ENCODE measurements at places on chromosomes 7 and 10. TPM values are rescaled to one million over a fixed set of nuclear protein-coding genes. Genes with fewer than 3 reads are reported as not detected.

- no peak for DNase-seq
These were observed 146.3 kb downstream of the GALNT17 start for GRCh38 chr7:71278257-71278656.

DNA sequence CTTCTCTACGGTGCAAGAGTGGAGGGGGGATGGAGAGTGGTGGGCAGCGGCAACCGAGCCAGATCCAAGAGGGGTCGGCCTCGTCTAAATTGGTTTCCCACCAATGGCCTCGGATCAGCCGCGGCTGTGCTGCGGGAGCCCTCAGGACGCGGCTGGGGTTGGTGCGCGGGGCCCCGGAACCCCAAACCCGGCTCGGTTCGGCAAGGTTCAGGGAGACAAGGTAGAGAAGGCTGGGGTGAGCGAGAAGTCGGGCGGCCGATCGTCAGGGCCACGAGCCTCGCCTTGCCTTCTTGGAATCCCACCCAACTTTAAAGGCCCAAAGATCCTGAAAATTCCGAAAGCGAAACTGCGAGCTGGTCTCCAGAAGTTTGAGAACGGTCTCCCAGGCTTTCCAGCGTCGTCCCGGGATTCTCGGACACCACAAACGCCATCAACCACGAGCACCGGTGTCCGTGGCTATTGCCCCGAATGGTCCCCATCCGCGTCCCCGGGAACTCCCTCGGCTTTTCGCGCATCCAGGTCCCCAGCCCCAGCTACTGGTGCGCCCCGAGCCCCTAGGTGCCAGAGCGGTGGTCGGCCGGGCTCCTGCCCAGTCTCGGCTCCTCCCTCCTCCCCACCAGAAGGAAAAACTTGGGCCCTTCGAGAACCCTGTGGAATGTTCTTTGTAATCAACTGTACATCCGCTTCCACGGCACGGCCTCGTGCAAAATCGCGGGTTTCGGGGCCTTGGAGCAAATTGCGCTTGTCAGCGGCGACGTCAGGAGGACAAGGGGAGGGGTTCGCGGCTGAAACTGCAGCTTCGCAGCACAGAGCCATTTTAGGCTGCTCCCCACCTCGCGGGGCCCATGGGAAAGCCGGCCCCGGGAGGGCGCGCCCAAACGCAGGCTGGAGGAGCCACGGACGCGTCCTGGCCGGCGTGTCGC is 3.2 kb downstream of the SFMBT2 start:
- DNase-seq = no peak

GRCh38 chr10:59177031-59177797 is 771 bp downstream of the PHYHIPL start:
- no peak for DNase-seq

Gene ITGA8
- total RNA-seq = not detected

DNA sequence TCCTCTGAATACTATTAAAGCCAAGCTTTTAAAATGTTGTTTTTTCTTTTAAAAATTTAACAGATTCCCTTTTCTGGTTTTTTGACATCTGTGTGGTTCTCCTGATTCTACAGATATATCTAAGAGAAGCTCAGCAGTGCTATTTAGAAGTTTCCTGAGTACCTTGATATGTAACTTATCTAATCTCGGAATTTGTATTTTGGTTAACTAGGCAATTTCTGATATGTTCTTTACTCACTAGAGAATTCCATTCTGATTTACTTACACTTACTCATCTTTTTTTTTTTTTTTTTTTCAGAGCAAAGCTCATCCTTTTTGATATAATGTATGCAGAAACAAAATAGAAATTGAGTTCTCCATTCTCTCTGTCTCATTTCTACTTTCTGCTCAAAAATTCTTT is 63.8 kb downstream of the PALS2 start:
- DNase-seq = no peak

- DNase-seq = no peak
These were observed 19.6 kb upstream of the ELFN1 start for GRCh38 chr7:1650363-1651030.

DNA sequence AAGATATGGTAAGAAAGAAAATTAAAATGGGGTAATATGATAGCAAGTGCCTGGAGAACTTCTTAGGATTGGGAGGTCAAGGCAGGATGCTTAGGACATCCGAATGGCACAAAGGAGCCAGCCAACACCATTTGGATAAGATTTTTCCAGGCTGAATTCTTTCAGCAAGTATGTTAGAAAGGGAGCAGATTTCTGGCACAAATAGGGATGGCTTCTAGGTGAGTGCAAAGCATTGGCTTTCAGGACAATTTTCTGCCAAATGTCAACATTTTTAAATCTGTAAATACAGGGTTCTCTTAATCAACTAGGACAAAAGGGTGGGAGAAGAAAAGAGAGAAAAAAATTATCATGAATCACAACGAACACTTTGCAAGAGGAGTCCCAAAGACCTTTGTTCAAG is 409.1 kb downstream of the GPAM start:
- no peak for DNase-seq

Gene NXPH1
- not detected for total RNA-seq

DNA sequence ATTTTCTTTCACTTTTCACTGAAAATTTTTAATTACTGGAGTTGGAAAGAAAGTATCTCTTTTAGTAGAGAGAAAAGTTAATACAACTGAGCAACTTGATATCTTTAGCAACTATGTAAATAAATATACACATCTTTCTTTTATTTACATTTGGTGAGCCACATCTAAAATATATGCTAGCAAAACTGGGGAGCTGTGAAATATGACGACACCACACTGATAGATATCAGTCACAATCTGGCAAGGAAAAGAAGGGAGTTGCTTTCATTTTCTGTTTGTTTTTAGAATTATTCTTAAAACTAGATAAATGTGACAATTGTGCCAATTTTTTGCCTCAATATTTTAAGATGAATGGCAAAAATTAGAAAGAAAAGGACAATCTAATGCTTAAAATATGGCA is 2.7 kb upstream of the ZNF804B start:
- no peak for DNase-seq

Gene SGPL1
- total RNA-seq = 23.4 TPM

- DNase-seq = no peak
These were observed 99.4 kb downstream of the TAF3 start for GRCh38 chr10:7917736-7918135.

Gene MRPL32
- 55.7 TPM for total RNA-seq

Gene SLC16A12
- not detected for total RNA-seq

DNA sequence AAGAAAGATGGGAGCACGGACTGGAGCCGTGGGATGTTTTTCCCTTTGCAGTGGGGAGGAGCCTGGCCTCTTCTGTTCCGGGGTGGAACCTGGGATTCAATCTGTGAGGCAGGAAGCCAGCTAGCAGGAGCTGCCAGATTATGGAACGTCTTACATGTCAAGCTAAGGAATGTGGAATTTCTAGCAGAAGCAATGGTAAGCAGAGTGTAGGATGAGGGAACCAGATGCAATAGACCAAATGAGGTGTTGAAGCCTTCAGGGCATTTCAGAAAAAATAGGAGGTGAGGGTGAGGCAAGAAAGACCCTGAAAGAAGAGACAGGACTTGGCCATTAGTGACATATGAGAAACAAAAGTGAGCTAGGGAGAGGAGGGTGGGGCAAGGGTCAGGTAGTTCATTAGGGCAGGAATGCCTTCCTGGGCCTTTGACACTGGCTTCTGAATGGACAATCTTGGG is 105.5 kb downstream of the CHN2 start:
- DNase-seq = no peak

Gene GDF10
- total RNA-seq = not detected

GRCh38 chr10:109025172-109025571 is 898.1 kb downstream of the XPNPEP1 start:
- DNase-seq = no peak

GRCh38 chr7:494259-494687 is 25.4 kb downstream of the PDGFA start:
- no peak for DNase-seq

- DNase-seq = no peak
These were observed 128.3 kb upstream of the COBL start for GRCh38 chr7:51444936-51445335.

Gene OGDHL
- total RNA-seq = 0.23 TPM

- no peak for DNase-seq
These were observed 8.9 kb downstream of the WAC start for GRCh38 chr10:28541717-28542365.

GRCh38 chr7:8371742-8372141 is 61.7 kb upstream of the NXPH1 start:
- DNase-seq = no peak

DNA sequence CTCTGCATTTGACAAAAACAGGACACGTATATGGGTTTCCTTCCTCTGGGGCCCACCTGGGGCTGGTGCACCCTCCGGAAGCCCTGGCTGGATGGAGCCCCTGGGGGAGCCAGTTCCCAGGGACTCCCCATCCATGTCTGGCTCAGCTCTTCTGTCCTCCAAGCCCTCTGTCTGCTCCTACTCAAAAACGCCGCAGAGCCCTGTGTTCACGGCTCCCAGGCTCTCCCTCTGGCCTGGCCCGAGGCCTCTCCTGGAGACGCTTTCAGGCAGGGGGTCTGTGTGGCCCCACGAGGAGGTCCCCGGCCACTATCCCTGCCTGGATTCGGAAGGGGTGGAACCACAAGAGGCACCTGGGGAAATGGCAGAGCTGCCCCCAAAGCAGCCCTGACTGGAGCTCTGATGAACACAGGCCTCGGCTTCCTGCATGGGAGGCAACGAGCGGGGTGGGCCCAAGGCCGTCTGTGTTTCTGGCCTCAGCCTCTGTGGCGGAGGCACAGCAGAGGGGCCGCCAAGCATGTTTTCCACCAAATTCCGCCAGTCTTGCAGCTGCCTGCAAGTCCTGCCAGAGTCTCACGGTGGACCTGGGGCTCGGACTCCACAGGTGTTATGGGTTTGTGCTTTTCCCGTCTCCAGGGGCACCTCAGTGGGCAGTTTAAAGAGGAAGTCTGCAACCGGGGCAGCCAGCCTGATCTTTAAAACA is 22.6 kb upstream of the INPP5A start:
- DNase-seq = no peak

Gene PLCE1
- not detected for total RNA-seq

GRCh38 chr10:104155591-104155990 is 33.6 kb downstream of the SFR1 start:
- DNase-seq = no peak
